ENCODE measurements at places on chromosomes 1 and 21. TPM values are rescaled to one million over a fixed set of nuclear protein-coding genes. Genes with fewer than 3 reads are reported as not detected.

PLA2G2E gene
- polyA plus RNA-seq: not detected

H3-3A gene
- 312 TPM for polyA plus RNA-seq

KCNN3 gene
- not detected for polyA plus RNA-seq

DNA sequence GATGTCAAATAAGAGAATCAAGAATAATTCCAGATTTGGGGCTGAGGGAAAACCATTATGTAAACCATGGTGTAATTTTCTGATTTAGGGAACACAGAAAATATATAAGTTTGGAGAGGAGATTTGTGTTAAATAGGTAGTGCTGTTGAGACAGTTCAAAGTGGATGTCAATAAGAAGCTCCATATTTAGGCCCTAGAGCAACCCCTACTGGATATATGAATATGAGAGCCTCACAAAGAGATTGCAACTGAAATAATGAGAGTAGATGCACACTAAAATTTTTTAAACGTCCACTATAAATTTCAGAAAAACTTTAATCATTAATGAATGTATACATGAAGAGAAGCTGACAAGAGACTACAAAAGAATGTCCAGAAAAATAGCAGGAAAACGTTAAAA is 1447.8 kb upstream of the PRMT6 start:
- H3K36me3 ChIP-seq: no peaks in the 10 kb centered on the region
- DNase-seq: no peak
- no peaks in the 10 kb centered on the region for H3K4me1 ChIP-seq
- no peak overlapping the region for H3K27ac ChIP-seq

DNA sequence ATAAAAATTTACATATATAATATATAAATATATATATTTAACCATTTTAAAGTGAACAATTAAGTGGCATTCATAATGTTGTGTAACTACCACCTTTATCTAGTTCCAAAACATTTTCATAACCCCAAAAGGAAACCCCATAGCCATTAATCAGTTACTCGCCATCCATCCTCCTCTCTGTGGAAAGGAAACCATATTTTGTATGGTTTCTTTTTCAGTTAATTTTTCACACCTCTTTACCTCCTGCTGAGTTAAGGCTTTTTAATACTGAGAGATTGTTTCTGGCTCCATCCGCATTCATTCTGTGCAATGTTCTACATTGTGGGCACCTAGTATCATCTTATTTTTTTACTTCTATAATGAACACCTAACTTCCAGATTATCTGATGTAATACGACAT is 512.1 kb downstream of the LMO4 start:
- H3K27ac ChIP-seq: no peak overlapping the region
- H3K4me1 ChIP-seq: no peaks in the 10 kb centered on the region
- no peaks in the 10 kb centered on the region for H3K36me3 ChIP-seq
- H3K27me3 ChIP-seq: no peaks in the 10 kb centered on the region

DNA sequence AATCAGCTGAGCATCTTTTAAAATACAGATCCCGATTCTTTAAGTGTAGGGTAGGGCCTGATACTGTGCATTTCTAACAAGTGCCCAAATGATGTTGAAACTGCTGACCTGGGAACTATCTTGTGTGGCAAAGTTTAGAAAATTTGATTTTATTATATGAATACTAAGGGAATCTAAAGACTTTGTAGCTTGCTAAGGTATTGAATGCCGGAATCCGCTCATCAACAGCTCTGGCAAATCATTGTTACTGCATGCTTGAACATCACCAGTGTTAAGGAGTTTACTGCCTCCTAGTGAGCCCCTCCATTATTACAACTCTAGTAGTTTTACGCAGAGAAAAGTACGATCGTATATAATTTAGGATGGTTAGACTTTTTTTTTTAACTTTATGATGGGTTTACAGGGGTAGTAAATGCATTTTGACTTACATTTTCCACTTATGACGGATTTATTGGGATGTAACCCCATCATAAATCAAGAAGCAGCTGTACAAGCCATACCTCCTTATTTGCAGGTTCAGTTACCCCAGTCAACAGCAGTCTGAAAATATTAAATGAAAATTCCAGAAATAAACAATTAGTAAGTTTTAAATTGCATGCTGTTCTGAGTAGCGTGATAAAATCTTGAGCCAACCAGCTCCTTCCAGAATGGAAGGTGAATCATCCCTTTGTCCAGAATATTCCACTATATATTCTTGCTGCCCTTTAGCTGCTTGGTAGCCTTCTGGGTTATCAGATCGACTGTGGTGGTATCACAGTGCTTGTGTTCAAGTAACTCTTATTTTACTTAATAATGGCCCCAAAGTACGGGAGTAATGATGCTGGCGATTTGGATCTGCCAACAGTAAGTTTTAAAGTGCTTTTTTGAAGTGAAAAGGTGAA is 892 bp downstream of the TYW3 start:
- peak overlapping the region; percentile 97 for H3K4me3 ChIP-seq
- peak; percentile 75 for DNase-seq
- H3K36me3 ChIP-seq: peaks cover 6% of the 10 kb centered on the region
- H3K27ac ChIP-seq: peak overlapping the region; percentile 98
- H3K27me3 ChIP-seq: no peaks in the 10 kb centered on the region
- H3K4me1 ChIP-seq: peaks cover 12% of the 10 kb centered on the region

DNA sequence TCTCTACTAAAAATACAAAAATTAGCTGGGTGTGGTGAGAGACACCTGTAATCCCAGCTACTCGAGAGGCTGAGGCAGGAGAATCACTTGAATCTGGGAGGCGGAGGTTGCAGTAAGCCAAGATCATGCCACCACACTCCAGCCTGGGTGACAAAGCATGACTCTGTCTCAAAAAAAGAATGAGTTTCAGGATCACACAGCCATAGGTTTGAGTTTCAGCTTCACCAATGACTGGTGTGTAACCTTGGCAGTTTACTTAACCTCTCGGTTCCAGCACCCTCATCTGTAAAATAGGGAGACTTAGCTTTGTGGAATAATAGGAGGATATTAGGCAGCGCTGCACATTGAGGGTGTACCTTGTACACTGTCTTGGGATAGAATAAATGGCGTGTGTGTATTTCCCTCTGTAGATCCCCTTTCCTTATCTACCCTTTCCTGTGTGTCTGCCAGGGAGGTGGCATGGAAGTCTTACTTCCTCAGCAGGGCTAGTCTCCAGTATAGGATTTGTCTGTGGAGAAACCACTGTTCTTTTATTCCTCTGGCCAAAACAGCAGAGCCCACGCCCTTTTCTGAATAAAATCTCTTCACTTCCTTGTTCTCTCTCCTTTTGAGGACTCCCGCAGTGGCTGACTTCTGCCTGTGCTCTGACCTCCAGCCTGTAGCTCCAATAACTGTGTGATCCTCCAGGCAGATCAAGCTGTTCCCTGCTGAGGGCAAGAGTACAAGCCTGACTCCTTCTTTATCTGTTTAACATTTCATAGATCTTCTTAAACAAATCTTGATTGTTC is 90.4 kb downstream of the HHAT start:
- H3K27me3 ChIP-seq: no peaks in the 10 kb centered on the region
- no peak overlapping the region for H3K4me3 ChIP-seq
- DNase-seq: no peak
- H3K36me3 ChIP-seq: no peaks in the 10 kb centered on the region

Data from fibroblast of lung (primary cell).